T follicular helper cell (primary cell): ENCODE measurements at places on chromosomes 5 and 9.

DNA sequence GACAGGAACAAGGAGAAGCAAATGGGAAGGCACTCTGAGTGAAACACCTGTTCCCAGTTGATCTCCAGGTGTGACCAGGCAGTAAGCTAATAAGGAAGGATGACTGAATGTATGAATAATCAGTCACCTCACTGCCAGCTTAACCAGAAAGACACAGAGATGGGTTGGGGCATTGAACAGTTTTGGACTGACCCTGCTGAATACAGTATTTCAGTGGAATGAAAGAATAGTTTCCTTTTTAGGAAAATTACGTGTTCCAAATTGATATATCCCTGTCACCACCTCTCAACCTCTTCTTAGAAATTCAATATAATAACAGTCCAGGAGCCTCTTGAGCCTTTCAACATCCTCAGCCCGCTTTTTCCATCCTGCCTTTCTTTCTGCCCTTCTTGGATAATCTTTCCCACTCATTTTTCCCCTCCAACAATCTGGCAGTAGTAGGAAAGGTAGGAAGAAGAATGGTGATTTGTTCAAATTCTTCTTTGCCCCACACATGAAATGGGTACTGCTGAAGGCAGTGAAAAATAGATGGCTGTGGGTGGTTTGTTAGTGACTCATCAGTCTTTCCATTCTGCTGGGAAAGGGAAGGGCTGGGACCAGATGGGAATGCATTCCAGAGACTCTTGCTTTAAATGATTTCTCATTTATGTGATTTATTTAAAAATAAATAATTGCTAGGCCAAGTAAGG lies 117.9 kb downstream of the ZSWIM6 start:
- no peak for DNase-seq

- no peak for DNase-seq
Observed at GRCh38 chr5:145130996-145131395, 704.1 kb downstream of the PRELID2 start.

DNA sequence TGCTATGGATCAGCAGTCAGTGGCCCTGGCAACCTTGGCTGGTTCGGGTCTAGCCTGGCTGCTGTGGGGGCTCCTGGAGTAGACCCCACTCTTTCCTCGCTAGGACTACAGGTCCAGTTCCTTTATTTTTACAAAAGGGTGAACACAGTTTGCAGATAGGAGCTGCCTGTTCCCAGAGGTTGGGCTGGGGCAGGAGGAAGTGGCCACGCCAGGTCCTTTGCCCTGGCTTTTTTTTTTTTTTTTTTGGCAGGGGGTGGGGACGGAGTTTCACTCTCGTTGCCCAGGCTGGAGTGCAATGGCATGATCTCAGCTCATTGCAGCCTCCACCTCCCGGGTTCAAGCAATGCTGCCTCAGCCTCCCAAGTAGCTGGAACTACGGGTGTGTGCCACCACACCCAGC lies 7.9 kb downstream of the SLC2A6 start:
- no peak for DNase-seq

GRCh38 chr5:15807871-15808270 lies 307.9 kb downstream of the FBXL7 start:
- DNase-seq: no peak

DNA sequence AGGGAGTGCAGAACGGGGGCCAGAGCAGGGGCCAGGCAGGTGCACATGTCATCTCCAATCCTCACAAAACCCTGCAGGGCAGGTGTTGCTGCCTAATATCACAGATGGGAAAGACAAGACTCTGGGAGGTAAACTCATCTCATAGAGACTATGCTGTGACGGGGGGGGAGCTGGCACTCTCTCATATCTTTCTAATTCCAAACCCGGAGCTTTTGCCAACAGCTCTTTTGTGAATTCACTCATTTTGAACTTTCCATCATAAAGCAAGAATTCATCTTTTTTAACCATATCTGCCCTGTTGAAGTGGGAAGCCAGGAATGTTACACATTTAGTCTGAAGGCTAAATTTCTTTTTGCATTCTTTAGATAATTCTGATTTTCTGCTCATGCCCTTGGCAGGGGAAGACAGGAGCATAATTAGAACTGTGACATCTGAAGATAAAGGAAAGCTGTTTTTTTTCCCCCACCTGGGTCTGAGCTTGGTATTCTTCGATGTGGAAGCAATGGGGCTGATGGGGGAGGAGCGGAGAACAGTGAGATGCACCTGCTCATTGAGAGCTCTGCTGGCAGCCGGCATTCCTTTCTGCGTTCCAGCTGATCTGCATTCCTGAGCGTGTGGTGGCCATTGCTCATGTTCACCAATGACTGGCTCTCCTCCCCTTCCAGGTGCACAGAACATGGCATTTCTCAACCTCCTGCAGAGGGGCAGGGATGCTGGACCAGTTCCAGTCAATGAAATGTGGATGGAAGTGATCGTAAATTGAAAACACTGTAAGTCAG lies 159.2 kb downstream of the NSG2 start:
- DNase-seq: no peak

GRCh38 chr9:81591791-81592190 lies 97.6 kb downstream of the TLE1 start:
- no peak for DNase-seq

GRCh38 chr9:31347082-31347617 lies 1037.3 kb upstream of the ACO1 start:
- no peak for DNase-seq

DNA sequence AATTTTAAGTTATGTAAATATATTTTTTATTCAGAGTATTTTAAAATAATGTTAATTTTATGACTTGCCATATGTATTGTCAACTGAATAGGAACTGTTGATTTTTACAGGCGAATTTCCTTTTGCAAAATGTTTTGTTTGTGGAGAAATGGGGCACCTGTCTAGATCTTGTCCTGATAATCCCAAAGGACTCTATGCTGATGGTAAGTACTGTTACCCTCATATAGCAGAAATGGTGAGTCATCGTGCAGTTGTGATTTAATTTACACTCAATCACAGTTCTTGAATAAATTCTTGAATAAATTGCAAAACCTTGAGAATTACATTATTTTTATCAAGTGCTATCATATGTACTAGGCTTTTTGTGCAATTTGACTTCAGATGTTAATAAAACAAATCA lies 7.4 kb downstream of the ZCCHC9 start:
- no peak for DNase-seq
